Stimulated activated CD8-positive, alpha-beta memory T cell treated with anti-CD3 and anti-CD28 coated beads, Interleukin-2, amount 100 ng/mL, for 1 hour (primary cell): ENCODE measurements at places on chromosomes 4 and X.

DNA sequence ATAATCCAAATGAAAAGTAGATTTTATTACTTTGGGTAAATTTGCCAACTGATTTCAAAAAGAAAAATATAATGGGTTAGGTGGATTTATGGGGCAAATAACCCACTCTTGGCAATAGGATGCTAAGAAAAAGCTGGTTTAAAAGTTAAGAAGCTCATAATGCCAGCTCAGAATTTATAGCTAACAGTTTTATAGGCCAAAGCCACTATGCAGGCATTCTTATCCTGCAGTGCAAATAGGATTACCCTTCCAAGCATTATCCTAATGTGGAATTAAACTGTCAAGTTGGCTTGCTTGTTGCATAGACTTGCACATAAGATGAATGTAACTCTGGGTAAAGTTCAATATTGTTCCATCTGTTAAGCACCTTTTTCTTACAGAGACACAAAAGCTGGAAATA is 703.0 kb downstream of the PCDH18 start:
- no peak for DNase-seq

DNA sequence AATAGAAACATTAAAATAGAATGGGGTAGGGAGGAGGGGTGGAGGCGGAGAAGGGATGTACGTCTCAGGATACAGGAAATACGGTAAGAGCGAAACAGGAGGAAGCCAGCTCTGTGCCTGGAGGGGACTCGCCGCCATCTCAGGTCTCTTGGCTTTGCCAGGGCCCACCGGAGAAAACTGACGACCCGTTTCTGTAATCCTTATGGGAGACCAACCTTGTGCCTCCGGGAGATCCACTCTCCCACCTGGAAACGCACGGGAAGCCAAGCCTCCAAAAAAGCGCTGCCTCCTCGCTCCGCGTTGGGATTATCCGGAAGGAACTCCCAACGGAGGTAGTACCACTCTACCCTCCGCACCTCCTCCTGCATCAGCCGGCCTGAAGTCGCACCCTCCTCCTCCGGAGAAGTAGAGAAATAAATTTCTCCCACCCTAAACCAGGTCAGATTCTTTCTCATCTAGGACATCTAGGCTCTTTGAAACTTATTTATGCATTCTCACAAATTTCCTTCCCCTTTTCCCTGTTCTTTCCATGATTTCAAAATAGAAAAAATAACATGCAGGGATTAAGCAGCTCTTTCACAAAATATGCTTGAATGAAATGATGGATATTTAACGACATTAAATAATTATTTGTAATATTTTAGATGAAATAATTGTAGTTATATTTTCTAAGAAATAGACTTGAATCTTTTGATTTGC is at the start of gene NBDY:
TSS of gene NBDY (plus strand) at position 92 of the 699 bp plus-strand sequence. CDS start at position 203, 111 bp downstream.
- no peak for DNase-seq

DNA sequence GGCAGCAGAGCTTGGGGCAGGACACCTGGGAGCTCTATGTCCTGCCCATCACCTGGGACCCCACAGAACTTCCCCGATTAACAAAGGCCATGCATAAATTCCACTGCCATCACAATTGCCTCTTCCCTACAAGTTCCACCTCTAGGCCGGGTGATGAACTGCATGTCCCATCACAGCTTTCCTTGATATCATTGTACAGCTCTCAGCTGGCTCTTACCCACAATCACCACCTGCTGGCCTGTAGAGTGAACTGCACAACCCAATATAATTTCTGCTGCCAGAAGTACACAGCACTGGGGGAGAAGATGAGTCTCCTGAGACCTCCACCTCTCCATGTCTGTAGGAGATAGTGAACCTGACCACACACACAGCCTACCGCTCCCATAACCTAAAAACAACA is 285.0 kb upstream of the AADAT start:
- no peak for DNase-seq

DNA sequence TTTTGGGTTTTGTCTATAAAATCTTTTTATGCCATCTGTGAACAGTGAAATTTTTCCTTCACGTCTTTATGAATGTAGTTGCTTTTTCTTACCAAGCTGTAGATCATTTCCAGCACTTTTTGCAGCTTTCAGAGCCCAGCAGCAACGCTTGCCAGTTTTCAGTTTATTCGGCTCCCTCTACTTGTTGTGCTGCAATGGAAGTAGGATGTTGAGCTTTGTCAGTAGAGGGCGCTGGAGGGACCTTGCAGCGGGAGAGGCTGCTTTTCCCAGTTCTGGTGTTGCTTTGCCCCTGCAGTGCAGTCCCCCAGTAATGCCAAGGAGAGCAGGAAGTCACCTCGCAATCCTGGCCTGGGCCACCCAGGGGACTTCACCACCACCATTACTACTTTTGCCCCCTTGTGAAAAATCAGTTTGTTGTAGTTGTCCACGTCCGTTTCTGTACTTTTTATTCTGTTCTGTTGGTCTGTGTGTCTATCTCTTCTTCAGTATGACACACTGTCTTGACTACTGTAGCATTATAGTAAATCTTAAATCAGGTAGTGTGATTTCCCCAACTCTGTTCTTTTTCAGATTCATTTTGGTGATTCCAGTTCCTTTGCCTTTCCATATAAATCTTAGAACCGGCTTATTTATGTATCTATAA is 21.8 kb downstream of the CMC4 start:
- no peak for DNase-seq

DNA sequence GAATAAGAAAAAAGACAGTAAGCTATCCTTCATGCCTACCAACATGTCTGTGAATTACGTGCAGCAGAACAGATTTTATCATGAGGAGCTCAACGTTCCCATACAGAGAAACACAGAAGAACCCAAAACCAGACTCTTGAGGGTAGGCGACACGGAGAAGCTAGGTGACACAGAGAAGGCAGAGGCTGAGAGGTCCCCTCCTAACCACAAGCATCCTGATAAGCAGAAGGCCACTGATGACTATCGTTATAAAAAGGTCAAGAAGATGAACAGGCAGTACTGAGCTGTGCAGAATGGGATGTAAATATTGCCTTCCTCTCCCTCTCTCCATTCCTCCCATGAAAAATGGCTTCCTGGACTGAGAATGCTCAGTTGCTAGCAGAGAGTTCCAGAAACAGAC is 350.2 kb upstream of the BOD1L1 start:
- DNase-seq = no peak

- no peak for DNase-seq
Observed at GRCh38 chr4:1978741-1979476, 29.9 kb downstream of the NELFA start.

- DNase-seq = no peak
Observed at GRCh38 chr4:128703948-128704347, 105.6 kb upstream of the JADE1 start.

DNA sequence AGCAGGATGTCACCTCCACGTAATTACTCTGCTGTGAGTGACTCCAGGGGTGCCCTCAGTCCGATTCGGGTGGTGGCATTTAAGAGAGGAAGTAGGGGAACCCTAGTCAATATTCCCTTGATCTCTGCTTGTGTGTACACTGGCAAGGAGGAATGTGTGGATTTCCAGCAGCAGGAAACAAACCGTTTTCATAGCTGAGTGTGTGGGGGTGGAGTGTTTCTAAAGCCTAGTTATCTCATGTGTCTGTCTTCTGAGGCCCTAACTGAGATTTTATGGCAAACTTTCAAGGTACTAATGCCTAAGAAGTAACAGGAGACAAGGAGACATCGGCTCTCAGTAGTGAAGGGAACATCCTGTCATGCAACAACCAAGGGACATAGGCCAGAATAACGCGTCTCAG is 6.6 kb upstream of the CLDN24 start:
- DNase-seq = no peak

- DNase-seq = no peak
Observed at GRCh38 chr4:3760841-3761240, 5.3 kb upstream of the ADRA2C start.

DNA sequence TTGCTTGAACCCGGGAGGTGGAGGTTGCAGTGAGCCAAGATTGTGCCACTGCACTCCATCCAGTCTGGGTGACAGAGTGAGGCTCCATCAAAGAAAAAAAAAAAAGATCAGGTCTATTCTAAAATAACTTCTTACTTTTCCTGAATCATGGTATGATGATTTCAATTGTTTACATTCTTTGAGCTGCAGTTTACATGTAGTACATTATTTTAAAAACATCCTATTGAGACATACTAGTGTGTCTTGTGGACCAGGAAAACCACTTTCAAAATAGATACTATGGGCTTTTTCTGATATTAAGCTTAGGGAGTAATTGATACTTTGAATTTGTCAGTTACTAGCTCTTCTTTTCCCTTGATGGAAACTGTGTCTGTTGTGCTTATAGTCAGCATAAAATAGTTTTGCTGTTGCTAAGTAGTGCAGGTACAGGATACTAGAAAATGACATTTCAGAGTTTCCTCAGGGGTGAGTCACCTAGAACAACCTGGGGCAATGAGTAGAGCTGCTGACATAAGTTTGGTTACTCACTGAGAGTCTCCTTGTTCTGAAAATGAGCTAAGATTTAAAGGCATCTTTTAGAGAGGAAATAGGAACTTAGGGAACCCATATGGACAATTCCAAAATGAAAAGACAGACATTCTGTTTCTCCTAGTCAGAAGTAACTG is 53.2 kb upstream of the C4orf54 start:
- DNase-seq = no peak

DNA sequence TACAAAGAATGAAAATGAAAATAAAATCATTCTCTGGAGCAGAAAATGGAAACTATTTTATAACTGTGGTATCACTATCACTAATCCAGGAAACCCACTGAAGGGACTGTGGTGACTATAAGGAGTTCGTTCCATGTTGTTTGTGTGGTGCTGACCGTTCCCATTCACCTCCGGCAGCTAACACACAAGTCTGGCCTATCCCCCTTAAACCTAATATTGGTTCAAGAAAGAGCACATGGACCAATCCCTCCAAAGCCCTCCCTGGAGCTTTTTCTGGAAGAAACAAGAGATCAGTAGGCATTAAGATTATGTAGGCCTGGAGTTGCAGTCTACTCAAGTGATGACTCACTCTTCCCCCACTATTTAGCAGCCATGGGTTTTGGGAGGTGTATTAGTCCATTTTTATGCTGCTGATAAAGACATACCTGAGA is 25.9 kb upstream of the FAM241A start:
- no peak for DNase-seq

- no peak for DNase-seq
Observed at GRCh38 chr4:76306882-76307659, 538 bp downstream of the STBD1 start.

- no peak for DNase-seq
Observed at GRCh38 chr4:70768301-70768948, 46.7 kb downstream of the RUFY3 start.

- no peak for DNase-seq
Observed at GRCh38 chrX:24774650-24775049, 80.9 kb downstream of the POLA1 start.

- no peak for DNase-seq
Observed at GRCh38 chr4:113838460-113838859, 76.9 kb upstream of the CAMK2D start.

DNA sequence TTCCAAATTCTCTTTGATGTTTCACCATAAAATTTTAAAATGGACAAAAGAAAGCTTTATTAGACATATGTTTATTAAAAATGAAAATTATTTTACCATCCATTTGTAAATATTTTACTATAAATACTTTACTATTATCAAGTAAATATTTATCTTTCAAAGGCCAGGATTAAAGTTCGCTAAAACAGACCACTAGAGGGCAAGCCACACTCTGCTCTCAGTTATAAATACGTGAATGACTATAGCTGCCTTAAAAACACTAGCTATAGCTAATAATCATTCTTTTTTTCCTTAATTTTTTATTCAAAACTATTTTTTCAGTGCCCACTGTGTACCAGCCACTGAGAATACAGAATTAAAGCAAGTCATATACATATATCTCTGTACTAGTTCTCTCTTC is 38.6 kb downstream of the UNC5C start:
- no peak for DNase-seq

DNA sequence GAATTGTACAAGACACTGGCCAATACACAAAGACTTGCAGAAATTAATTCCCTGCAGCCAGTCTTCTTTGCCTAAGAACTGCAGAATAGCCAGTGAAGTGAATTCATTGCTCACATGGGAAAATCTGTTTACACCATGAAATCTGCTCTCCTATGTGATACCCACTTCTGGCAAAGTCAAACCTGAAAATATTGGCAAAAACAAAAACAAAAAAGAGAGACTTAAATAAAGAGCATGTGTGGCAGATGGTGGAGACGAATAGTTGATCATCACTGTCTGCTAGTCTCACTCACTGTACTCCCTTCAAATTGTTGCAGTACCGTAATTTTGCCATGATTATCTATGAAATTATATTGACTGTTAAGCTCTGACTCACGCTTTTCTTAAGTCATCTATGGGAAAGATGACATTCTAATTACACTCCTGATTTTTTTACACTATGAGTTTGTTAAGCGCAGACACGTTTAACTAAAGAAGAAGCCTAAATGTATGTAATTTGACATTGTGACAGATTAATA is 406.8 kb downstream of the PCDH7 start:
- DNase-seq = no peak

DNA sequence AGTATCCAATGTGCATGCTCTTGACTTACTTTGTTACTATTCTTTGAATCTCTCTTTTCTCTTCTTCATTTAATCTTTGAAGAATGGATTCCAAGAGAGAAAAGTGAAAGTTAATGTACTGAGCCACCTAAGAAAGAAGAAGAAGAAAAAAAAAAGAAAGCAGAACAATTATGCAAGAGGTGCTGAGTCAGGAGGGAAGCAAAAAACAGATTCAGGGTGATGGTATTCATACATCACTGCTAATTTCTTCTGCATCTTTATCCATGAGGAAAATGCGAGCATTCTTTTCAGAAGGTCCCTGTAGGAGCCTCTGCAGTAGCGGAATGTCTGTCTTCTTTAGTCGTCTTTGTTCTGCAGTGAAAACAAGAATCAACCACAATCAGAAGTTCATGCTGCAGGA is 43.9 kb downstream of the RASSF6 start:
- DNase-seq = no peak

DNA sequence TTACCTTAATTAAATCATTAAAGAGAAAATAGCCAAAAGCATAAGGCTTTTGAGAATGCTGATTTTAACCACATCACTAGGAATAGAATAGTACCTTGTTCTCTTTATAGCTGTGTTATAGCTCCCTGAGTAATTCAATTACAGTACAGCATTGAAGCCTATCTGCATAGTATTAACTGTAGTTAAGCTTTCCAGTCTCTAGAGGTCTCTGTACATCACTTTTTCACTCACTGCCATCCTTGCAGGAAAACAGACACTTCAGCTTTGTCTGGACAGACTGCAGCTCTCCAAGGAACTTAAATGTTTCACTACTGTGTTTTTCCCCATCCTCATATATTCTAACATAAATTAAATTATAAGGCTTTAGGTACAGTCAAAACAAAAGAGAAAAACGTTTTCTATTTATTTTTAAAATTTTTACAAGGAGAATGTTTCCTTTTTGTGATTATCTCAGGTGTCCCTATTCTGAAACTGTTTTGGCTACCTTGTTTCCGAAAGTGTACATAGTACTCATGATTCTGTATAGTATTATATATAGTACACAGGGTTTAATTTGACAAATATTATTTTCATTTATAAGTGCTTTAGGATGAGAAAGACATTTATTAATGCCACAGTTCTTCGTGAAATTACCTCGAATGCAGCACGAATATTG is 407.9 kb downstream of the PCDH18 start:
- DNase-seq = no peak

- DNase-seq = no peak
Observed at GRCh38 chrX:133951098-133951497, 34.3 kb downstream of the GPC3 start.
